ENCODE measurements at places on chromosomes 4 and X.

DNA sequence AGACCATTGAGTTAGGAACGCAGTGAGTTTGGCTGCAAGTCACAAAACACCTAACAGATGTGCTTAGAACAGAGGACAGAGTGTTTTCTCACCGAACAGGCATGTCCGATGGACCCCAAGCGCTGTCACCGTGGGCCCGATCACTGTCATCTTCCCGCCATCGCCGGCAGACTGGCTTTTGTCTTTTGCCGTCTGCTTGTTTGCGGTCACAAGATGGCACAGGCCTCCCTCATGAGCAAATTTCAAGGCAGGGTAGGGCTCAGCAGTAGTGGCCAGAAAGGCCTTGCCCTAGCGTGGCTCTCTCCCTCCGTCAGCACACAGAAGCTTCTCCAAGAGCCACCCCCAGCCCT, 21.4 kb upstream of the MRFAP1 start:
- DNase-seq = no peak

GRCh38 chr4:55398966-55399365, 3.2 kb downstream of the TMEM165 start:
- DNase-seq = no peak

DNA sequence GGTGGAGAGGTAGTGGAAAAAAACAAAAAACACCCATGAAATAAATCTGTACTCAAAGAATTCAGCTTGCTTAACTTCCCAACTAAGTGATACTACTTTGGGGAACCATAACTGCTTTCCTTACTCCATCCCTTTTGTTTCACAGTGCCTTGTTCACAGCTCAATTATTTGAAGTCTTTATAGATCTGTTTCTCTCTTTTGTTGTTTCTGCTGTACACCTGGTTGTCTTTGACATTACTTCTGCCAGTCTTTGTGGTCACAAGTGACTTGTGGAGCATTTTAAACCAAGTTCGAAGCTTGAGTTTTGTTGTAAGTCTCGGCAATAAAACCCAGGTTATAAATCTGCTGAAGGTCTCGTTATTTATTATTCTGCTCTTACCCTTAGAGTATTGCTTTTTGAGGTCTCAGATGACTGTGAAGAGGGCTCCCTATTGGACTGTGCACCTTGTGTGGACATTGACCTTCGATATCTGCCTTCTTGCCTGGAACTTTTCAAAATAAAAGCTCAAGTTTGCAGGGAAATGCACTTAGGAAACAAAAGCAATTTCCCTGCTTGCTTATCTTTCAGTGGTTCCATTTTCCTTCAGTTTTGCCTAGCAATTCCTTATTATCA, 59.8 kb downstream of the ANK2 start:
- no peak for DNase-seq

DNA sequence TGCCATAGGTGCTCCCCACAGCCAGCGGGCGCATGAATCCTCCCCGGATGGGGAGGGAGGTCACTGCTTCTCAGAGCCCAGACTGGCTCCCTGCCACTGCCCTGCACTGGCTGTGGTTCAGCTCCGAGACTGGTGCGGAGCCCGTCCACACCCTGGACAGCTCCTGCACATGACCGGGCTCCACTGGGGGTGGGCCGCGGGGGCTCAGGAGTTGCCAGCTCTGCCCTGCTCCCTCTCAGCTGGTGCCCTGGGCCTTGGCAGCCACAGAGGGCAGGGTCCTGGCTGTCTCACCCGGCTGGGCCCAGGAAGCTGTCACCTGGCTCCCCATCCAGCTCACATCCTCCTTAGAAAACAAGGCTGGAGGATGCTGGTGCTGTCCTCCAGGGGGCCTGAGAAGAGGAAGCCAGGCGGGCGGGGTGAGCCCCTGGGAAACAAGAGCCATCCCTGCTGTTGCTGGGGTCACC, 64.9 kb upstream of the ADRA2C start:
- DNase-seq = no peak

DNA sequence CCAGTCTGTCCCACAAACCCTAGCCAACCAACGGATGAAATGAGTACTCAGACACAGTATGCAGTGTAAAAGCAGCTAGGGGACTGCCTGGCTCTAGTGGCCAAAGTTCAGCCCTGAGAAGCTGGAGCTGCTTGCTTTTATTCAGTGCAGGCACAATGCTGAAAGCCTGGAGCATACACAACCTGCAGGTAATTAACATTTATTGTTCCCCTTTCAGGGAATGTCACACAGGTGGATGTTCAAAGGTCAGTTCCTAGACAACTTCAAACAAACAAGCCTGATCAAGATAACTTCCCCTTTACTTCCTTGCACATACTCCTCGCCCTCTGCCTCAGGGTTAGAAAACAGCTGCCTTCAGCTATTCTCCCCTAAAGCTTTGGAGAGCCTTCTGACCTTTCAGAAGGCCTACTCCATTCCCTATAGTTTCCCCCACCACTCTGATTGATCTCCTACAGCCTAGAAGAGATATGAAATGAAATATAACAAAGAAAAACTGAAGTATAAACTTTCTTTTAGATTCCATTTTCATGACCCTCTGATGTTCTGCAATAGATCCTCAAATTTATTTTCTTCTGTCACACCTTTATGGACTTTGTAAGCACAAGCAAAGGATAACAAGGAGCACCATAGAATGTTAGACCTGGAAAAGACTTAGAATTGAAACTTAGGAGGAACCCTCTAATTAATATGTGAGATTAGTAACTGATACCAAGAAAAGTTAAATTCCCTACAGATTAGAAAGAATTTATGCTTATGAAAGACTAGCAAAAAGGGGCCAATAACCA, 6.8 kb upstream of the DCAF8L1 start:
- DNase-seq = no peak

All from C1 segment of cervical spinal cord (tissue), 14 donors.